Progenitor cell of endocrine pancreas (in vitro differentiated cells): ENCODE measurements at places on chromosomes 2 and 18.
A peak's percentile ranks its signal among the peaks of the same experiment; 100 is the strongest.

GRCh38 chr2:180314086-180314485 lies 307.0 kb upstream of the CWC22 start:
- H3K27ac ChIP-seq: no peak overlapping the region
- no peaks in the 10 kb centered on the region for H3K27me3 ChIP-seq
- no peaks in the 10 kb centered on the region for H3K4me1 ChIP-seq
- DNase-seq: no peak
- H3K4me3 ChIP-seq: no peak overlapping the region

DNA sequence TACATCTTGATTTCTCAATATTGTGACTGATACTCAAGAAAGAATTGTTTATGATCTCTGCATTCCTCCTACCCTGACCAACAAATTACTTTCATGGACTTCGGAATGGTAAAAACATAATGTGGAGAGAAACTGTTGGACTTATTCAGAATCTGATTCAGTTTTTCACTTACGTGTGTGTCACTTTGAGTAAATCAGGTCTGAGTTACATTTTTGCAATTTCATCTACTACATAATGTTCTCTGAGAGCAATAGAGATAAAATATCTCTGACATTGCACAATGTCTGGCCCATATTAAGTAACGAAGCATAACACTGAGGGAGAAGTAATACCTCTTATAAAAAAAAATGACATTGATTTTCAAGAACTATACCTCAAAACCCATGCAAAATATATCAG lies 1337.9 kb upstream of the CHAC2 start:
- H3K27ac ChIP-seq: no peak overlapping the region
- no peaks in the 10 kb centered on the region for H3K36me3 ChIP-seq
- no peak overlapping the region for H3K4me3 ChIP-seq
- DNase-seq: no peak
- H3K27me3 ChIP-seq: no peaks in the 10 kb centered on the region

DNA sequence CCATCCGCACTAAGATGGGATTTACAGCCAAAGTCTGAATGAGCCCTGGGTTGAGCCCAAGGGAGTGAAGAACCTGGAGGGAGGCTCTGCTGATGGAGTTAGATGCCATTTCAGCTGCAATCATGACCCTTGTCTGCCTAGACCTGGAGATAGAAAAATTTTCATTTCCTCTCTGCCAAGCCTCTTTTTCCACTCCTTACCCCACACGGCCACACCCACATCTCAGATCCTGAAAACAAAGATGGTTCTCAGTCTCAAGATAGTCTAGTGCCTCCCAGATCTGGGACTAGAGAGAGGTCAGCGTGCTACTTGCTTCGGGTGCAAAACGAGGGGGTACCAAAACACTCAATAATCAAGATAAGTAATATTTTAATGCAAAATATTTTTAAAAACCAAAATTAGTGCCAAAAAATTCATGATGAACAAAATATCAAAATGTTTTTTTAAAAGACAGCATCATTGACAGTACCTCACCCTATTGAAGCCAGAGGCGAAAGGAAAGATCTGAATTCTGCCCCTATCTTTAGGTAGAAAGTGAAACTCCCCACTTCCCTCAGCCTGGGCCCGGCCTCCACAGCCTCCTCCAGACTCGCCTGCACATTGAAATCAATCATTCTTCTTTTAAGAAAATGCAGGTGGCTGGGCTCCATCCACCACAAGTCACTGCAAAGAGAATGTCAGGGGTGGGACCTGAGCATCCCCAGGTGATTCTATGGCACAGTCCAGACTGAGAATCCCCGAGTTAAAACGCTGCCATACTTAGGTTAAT lies 57.8 kb upstream of the GPR45 start:
- H3K4me3 ChIP-seq: no peak overlapping the region
- peak overlapping the region; percentile 90 for H3K27ac ChIP-seq
- DNase-seq: no peak
- no peaks in the 10 kb centered on the region for H3K36me3 ChIP-seq

- no peaks in the 10 kb centered on the region for H3K27me3 ChIP-seq
- no peak overlapping the region for H3K27ac ChIP-seq
- no peaks in the 10 kb centered on the region for H3K36me3 ChIP-seq
Observed at GRCh38 chr2:21981127-21981526, 857.4 kb downstream of the TDRD15 start.

GRCh38 chr18:76430636-76431035 lies 64.4 kb downstream of the ZNF516 start:
- no peak overlapping the region for H3K27ac ChIP-seq
- H3K27me3 ChIP-seq: no peaks in the 10 kb centered on the region
- no peak for DNase-seq

DNA sequence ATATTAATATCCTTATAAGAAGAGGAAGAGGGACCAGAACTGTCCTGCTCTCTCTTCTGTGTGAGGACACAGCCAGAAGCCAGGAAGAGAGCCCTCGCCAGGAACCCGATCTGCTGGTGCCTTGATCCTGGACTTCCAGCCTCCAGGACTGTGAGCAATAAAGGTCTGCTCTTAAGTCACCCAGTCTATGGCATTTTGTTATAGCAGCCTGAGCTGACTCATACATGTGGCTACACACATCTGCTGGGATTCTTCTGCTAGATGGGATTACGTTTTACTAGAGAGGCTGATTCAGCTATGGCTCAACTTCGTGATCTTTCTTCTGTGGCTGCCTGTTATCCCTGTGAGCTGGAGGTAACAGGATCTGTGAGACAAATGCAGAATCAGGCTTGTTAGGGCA lies 29.6 kb downstream of the ARL4C start:
- peaks cover 24% of the 10 kb centered on the region for H3K4me1 ChIP-seq
- H3K36me3 ChIP-seq: no peaks in the 10 kb centered on the region
- H3K4me3 ChIP-seq: no peak overlapping the region
- H3K27me3 ChIP-seq: peaks cover 4% of the 10 kb centered on the region

- DNase-seq: no peak
- H3K27me3 ChIP-seq: no peaks in the 10 kb centered on the region
- H3K36me3 ChIP-seq: no peaks in the 10 kb centered on the region
- no peak overlapping the region for H3K4me3 ChIP-seq
Observed at GRCh38 chr18:1797235-1797634, 774.1 kb downstream of the METTL4 start.

DNA sequence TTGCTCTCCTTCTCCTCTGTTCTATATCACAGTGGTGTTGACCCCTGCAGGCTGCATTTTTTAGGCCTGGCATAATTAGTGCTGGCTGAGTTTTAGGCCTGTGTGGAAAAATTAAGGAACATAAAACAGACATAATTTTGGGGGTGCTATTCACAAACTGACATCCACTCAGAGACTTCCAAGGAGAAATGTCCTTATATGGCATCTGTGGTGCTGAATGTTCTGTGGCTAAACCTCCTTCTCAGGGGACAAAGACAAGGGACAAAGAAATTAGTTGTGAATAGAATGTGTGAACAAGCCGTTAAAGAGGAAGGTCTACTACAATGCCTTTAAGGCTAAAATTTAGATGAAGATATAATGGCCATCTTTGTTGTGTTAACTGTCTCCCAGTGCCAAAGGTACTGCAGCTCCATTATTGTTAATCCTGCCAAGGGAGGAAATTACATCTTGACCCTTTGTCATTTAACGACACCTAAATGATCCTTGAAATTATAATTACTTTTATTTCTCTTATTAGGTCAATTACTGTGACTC lies 870.0 kb upstream of the CHAC2 start:
- no peaks in the 10 kb centered on the region for H3K36me3 ChIP-seq
- DNase-seq: no peak
- no peaks in the 10 kb centered on the region for H3K27me3 ChIP-seq
- no peak overlapping the region for H3K27ac ChIP-seq

DNA sequence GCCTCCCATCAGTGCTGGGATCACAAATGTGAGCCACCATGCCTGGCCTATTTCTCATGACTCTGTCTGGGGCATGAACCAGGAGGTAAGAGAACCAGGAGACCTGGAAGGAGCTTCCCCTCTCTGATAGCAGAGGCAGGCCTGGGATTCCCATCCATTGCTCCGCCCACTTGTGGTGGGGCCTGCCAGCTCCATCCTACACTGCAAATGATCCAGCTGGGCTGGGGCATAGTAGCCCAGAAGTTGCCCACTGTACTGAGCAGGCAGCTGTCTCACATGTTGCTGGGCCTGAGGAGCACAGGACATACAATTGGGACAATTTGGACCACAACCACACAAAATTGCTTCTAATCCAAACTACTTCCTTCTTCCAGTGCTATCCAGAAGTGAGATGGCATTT lies 91.0 kb downstream of the MARCHF4 start:
- H3K27me3 ChIP-seq: peaks cover 28% of the 10 kb centered on the region
- no peaks in the 10 kb centered on the region for H3K36me3 ChIP-seq
- H3K4me1 ChIP-seq: no peaks in the 10 kb centered on the region
- no peak for DNase-seq
